ENCODE measurements at places on chromosomes 7 and 10.

GRCh38 chr10:1366811-1367425, 310.7 kb downstream of the WDR37 start:
- DNase-seq, result no peak

GRCh38 chr10:36089790-36090440, 447.8 kb upstream of the FZD8 start:
- no peak for DNase-seq

DNA sequence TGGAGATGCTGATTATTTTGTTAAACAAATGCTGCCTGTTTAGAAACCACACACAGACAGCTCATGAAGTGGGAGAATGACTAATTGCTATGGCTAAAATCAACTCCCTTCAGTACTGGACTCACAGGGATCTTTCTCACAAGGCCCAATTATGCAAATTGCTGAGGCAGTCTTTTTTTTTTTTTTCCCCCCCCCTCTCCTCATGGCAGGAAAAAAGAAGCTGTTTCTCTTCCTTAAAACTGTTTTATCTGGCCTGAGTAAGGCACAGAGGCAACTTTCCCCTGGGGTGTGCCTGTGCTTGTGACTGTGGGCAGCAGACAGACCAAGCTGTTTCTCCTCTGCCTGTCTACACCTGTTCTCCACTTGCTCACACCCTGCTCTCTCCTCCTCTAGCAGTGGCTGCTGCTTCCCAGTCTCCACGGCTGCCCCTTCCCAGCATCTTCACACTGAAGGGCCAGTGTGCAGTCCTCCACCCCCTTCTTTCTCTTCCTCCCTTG, 65.4 kb upstream of the STEAP1B start:
- peak; percentile 82 for DNase-seq

- no peak for DNase-seq
Observed at GRCh38 chr7:74441801-74442200, 11.9 kb upstream of the GTF2IRD1 start.

DNA sequence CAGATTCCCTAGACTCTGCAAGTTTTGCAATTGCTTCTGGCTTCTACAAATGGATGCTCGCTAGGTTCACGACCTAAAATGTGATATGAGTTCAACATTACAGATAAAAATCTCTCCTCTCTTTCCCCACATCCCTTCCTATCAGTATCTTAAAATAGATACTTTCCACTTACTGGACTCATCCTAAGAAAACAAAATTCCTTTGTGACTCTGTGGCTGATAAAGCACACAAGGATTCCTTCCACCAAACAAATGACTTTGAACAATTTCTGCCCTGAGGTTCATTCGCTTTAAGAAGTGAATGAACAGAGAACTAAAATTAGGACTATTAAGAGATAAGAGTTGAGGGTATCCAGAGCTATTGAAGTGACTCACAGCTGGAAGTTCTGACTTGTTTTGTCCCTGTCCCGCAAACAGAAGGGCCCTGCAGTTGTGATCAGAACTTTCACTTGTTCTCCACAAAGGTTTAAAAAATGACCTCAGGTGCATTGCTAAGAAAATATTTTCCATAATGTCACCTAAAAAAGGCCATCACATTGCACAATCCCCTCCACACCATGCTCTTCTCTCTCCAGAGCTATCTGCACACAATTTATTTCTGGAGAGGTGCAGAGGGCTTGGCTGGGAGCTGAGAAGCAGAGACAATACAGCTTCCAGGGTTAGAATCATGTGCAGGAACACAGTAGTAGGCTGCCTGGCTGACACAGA, 96.1 kb downstream of the PIP4K2A start:
- no peak for DNase-seq

- no peak for DNase-seq
Observed at GRCh38 chr7:95155965-95156364, 168.4 kb downstream of the PON1 start.

GRCh38 chr10:32461203-32461602, 15.3 kb downstream of the CCDC7 start:
- DNase-seq, result no peak

- peak; percentile 83 for DNase-seq
Observed at GRCh38 chr7:36303202-36304098, 86.2 kb upstream of the ANLN start.

- DNase-seq, result peak; percentile 61
Observed at GRCh38 chr10:5775685-5776084, 37.5 kb downstream of the GDI2 start.

- no peak for DNase-seq
Observed at GRCh38 chr10:80319318-80319717, 29.9 kb upstream of the MAT1A start.

DNA sequence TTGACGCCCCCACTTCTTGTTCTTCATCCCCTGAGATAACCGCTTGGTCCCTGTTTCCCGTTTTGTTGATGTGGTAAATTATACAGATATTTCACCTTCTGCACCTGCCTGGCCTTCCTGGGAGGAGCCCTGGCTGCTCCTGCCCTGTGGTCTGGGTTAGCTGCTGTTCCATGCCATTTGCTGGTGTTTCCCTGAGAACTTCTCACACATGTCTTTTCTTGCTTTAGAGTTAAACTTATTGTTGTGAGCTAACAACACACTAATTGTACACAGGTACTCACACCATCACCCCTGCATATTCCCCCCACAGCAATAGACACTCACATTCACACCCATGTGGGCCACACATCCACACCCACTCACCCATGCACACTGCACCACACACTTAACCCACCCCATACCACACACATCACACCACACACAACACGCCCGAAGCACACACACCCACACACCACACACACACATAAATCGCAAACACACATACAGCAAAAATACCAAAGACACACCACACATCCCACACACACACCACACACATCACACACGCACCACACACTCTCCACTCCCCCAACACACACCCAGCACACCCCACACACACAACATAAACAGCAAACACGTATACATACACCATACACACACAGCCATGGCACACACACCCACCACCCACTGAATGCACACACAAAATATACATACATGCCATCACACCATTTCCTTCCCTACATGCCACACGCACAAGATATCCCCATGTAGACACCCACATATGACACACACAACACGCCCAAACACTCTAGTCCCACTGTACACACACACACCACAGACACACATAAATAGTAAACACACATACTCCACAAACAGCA, 19.4 kb upstream of the ANTXRL start:
- no peak for DNase-seq

DNA sequence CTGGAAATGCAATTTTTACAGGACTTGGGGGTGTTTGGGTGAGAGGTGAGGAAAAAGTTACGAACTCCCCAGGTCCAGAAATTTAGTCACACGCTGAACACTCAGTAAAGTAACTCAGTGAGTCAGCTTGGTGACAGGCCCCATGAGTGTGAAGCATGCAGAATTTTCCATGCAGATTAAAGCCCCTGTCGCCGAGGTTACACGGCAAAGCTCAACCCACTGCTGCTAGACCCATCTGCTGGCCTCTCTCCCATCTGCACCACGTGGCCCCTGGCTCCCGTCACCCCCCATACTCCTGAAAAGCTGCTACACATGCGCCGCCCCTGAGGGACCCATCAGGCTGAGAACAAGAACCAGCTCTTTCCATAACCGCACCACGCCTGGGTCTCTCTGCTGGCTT, 7.0 kb upstream of the MMP21 start:
- no peak for DNase-seq

DNA sequence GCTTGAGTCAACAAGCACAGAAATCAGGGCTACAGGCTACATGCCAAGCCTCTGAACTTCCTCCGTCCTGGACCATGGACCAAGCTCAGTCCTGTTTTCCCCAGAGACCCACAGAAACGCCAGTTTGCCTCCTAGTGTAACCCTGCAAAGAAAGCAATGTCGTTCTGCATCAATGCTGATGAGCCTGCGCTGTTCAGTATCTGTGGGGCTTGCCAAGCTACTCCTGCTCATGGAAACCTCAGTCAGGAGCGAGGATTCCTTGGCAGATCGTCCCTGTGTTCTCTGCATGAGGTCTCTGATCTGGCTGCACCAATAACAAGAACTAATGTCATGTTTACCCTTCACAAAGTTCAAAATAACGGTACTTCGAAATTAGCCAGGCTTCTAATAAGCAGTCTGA, 495.5 kb upstream of the C7orf33 start:
- no peak for DNase-seq

DNA sequence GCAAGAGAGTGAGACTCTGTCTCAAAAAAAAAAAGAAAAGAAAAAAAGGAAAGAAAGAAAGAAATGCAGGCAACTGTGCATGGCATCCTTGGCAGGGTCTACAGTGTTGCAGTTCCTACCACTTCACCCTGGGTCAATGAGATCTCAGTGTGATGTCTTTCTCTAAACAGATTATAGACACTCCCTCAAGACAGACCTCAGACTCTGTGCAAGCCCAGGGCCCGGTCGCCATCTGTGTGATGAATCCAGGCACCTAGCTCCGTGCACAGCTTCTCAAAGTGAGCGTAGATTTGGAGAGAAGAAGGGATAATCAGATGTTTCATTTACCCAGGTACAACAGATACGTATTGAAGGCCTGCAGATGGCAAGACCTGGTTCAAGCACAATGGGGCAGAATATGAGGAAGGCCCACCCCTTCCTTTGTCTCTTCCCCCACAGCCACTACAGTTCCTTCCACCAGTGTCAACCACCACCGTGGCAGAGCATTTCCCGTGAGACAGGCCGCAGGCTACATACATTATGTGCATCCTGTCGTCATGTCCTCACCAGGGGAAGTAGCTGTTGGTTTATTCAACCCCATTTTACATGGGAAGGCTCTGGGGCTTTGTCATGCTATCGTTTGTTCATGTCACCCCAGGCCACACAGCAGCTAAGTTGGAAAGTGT, 471.7 kb upstream of the GALNT17 start:
- no peak for DNase-seq

DNA sequence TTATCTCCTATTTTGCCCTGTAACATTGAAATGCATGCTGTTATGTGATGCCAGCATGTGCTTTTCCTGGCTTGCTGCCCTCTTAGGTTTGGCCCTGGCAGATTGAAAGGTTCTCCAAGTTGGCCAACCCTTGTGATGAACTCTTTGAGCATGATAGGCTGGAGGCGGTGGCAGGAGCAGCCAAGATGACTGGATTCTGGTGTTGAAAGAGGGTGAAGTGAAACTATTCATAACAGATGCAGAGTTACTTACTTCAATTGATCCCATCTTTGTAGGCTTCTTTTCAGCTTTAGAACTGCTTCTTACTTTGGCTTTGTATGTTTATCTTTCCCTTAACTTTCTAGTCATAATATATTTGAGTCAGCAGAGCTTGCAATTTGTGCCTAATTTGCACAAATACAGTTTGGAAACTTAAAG, 57.6 kb downstream of the BICC1 start:
- DNase-seq, result peak; percentile 81

DNA sequence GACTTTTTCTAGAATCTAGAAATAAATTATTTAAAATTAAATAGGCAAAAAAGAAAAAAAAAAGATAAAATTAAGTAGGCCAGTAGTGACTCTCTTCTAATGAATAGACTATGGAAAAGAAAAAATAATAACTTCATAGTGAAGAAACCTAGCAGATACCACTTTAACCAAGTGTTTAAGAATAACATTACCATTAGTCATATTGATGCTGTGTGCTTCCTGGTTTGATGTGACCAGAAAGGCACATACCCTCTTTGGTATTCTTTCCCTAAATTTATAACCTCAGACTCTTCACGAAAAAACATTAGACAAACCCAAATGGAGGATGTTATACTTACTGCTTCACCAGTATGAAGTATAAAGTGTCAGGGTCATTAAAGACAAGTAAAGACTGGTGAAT, 42.6 kb downstream of the KIF20B start:
- peak; percentile 14 for DNase-seq

DNA sequence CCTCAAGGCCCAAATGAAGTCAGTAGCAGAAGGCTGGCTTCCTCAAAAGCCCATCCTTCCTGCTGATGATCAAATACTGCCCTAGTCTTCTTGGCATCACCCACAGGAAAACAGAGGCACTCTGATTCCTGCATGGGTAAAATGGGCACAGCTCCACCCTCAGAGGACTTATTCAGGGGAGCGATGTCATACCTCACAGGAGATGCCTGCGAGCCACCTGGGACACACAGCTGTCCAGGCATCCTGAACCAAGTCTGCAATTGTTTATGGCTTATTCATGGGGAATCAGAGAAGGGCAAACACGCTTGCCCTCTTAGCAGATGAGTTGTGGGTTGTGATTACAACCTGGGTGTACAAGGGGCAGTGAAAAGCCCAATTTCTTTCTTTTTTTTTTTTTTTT, 22.0 kb upstream of the LMTK2 start:
- DNase-seq, result no peak

DNA sequence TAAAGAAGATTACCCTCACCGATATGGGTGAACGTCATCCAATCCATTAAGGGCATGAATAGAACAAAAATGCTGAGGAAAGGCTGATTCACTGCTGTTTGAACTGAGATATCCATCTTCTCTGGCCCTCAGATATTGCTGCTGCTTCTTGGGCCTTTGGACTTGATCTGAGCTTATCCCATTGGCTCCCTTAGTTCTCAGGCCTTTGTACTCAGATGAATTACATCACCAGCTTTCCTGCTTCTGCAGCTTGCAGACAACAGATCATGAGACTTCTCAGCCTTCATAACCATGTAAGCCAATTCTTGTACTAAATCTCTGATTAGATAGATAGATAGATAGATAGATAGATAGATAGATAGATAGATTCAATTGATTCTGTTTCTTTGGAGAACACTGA, 40.2 kb downstream of the CYCS start:
- DNase-seq, result no peak

DNA sequence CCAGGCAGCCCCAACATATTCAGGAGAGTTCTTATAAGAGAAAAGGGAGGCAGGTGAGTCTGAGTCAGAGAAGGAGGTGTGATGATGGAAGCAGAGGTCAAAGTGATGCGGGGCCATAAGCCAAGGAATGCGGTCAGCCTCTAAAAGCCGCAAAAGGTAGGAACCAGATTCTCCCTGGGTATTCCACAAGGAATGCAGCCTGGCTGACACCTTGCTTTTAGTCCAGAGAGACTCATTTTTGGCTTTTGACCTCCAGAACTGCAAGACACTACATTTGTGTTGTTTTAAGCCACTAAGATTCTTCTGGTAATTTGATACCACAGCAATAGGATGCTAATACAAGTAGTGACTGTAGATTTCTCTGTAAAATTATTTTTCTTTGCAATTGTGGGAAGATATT, 151.5 kb upstream of the EEPD1 start:
- DNase-seq, result no peak

GRCh38 chr10:26516540-26517101, 78.5 kb downstream of the APBB1IP start:
- no peak for DNase-seq

GRCh38 chr7:105691082-105691679, 109.9 kb upstream of the EFCAB10 start:
- peak; percentile 45 for DNase-seq
